ENCODE measurements at places on chromosomes 12 and 14.

GRCh38 chr14:63795532-63795931 lies 57.3 kb upstream of the SYNE2 start:
- DNase-seq = no peak

DNA sequence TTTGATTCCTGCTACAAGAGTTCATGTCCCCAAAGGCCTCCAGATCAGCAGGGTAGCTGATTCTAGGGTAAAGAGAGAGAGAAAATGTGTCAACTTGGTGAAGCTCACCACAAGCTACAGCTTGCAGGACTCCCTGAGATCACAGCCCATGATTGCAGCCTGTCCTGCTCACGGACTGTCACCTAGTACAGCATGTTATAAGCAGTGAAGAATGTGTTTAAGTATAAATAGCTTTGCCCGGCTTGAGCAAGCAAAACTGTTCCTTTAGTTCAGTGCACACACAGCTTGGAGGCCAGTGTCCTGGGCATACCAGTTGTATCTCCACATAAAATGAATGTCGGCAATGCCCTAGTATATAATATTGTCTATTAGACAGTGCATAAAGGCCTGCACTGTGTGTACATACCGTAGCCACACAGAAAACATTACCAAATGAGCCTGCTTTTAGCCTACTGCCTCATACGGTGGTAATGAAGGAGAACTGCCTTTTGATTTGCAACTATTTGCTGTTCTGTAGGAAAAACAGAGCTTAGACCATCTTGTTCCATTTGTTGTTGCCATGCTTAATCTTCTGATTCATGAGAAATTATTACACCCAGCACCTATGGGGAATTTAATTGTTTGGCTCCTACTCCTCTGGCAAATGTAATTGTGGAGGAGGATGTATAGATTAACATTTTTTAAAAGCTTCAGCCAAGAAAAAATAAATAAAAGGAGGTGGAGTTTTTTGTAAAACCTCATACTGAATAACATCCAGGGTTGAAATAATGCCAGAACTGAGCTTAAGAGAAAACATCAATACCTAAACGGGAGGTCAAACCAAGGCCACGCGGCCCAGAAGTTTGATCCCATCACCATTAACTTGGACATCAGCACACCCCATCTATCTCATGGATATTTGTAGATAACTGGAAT lies 108.1 kb upstream of the G2E3 start:
- DNase-seq = no peak

DNA sequence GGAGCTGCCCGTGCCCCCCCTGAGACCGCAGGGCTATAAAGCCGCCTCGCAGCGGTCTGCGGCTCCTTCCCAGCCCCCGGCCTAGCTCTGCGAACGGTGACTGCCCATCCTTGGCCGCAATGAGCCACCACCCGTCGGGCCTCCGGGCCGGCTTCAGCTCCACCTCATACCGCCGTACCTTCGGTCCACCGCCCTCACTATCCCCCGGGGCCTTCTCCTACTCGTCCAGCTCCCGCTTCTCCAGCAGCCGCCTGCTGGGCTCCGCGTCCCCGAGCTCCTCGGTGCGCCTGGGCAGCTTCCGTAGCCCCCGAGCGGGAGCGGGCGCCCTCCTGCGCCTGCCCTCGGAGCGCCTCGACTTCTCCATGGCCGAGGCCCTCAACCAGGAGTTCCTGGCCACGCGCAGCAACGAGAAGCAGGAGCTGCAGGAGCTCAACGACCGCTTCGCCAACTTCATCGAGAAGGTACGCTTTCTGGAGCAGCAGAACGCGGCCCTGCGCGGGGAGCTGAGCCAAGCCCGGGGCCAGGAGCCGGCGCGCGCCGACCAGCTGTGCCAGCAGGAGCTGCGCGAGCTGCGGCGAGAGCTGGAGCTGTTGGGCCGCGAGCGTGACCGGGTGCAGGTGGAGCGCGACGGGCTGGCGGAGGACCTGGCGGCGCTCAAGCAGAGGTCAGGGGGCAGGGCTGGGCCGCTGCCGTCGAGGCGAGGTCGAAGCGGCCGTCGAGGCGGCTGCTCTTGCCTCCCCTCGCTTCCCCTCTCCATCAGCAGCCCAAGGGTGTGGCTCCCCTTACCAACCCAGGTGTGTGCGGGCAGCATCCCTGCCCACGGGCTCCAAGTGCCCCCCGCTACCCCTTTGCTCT lies at the start of gene PRPH:
TSS of gene PRPH (plus strand) at position 66 of the 855 bp plus-strand sequence. CDS start at position 120, 54 bp downstream.
- DNase-seq = no peak

- DNase-seq = no peak
Observed at GRCh38 chr12:64001439-64001838, 156.9 kb downstream of the SRGAP1 start.

DNA sequence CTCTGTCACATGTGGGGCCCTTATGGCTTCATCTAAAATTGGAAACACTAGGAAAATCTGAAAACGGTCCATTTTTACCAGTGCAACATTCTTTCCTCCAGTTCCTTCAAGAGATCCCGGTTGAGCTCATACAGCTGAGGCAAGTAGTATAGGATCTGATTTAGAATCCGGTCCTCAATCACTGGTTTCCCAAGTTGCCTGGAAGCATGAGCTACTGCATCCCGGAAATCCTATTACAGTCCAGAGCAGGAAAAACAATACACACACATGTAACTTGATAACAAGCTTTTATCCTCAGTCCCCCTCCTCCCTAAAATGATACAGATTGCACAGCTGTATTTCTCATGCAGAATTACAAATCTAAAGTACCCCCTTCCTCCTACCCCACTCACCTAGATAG lies 67.9 kb upstream of the NR2C1 start:
- DNase-seq = no peak

DNA sequence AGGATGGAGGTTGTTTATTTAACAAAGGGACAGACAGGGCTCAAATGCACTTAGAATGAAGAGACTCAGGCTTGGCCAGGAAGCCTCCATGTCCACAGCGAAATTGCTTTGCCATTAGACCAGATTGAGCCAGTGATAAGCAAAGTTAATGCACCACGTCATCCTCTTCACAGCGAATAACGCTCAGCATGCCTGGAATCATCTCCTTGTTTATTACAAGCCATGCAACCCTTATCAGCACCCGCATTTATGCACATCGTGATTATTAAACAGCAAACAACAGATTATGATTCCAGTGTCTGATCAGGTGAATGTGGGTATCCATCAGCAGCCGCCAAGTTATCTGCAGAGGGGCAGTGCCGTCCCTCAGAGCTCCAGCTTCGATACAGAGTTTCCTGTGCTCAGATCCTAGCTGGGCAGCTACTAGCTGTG lies 175.0 kb upstream of the TMEM132C start:
- DNase-seq = no peak

GRCh38 chr14:90999299-90999698 lies 61.1 kb downstream of the RPS6KA5 start:
- DNase-seq = no peak

DNA sequence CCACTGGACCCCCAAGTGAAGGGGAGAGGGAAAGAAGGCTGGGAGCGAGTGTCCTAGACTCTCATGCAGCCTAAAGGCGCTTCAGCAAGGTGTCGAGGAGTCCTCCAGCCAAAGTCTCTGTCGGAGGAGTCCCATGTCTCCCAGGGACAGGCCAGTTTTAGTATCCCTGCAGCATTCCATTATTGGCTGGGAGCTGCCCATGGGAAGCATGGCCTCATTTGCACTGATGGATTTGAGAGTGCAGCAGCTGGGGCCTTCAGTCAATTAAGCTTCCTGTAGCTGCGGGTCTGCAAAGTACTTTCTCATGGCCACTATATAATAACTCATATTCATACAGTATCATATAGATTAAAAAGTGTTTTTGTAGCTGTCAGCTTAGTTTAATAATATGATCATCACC lies 12.4 kb upstream of the RPH3A start:
- no peak for DNase-seq

GRCh38 chr12:114686426-114686772 lies 2.4 kb upstream of the TBX3 start:
- DNase-seq = no peak

- DNase-seq = no peak
Observed at GRCh38 chr14:49905989-49906388, 13.1 kb downstream of the ARF6 start.

DNA sequence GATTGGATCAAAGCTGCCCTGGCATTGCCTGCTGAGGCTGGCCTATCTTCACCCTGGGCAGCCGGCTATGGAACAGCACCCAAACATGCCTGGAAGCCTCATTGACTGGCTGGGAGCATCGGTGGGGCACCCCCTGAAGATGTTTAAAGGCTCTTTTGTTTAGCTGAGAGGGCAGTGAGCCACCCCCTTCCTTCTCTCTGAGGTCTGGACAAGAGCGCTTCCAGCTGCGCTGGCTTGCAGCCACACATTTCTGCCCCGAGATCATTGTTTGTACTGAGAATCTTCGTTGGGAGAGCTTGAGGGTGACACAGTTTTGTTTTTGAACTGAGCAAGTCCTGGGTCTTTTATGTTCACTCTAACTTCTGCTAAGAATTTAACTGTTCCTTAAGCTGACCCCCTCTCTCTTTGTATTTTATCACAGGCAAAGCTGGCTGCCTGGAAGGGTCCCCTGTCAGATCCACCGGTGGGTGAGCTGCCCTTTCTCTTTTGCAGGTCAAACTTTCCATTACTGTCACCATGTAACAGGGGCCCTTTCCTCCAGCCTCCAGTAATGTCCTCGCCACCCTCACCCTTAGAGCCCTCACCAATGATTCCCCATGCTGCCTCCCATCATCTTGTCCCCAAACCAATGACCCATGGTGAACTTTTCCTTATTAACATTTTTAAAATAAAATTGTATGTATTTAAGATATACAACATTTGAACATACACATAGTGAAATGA lies 212.2 kb downstream of the KIF26A start:
- DNase-seq = no peak

- no peak for DNase-seq
Observed at GRCh38 chr12:108930155-108930554, 50.3 kb downstream of the DAO start.

- DNase-seq = no peak
Observed at GRCh38 chr14:96858643-96859042, 61.5 kb downstream of the VRK1 start.

DNA sequence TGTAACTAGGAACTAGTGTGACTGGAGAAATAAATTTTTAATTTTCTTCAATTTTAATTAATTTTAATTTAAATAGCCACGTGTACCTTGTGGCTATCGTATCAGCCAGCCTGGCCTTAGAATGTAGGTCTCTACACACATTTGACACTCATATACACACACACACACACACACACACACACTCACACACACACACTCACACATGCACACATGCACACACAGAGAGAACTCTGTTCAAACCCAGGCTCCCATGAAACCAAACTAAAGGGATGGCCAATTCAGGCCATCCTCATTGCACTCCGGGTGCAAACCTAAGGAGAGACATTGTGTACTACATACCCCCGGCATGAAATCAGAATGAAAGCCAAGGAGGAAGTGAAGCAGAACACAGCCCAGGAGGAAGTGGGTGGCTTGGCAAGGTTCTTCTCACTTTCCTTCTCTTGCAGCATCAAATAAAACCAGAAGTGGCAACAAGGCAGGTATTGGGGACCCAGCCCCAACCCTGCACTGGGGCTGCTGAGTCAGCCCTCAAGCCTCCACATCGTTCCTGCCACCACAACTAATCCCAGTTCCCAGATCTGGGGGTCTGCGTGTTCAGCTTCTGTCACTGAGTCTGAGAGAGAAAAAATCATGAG lies 26.2 kb upstream of the CHPT1 start:
- peak; percentile 64 for DNase-seq

DNA sequence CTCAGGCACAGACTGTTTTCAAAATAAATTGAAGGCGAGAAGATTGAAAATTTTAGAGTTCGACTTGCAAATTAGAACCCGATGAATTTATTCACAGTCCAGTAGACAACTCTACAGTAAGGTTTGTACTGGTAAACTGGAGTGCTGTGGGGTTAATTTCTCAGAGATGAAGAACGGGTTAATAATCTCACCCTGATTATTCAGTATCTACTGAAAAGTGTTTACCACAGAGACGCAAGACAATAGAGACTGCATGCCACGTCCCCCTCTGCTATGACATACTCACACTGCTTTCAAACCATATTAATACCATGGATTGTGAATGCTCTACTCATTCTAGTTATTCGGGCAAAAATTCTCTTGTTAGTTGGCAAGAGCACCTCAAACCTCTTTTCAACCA lies 36.1 kb downstream of the CFL2 start:
- DNase-seq = no peak

GRCh38 chr12:49706351-49707127 lies 666 bp downstream of the FMNL3 start:
- DNase-seq = peak; percentile 40

GRCh38 chr12:84807249-84807648 lies 105.3 kb downstream of the SLC6A15 start:
- no peak for DNase-seq

- DNase-seq = no peak
Observed at GRCh38 chr12:96294831-96295230, 100.7 kb downstream of the ELK3 start.

- DNase-seq = no peak
Observed at GRCh38 chr12:108319277-108320234, 19.6 kb downstream of the CMKLR1 start.

DNA sequence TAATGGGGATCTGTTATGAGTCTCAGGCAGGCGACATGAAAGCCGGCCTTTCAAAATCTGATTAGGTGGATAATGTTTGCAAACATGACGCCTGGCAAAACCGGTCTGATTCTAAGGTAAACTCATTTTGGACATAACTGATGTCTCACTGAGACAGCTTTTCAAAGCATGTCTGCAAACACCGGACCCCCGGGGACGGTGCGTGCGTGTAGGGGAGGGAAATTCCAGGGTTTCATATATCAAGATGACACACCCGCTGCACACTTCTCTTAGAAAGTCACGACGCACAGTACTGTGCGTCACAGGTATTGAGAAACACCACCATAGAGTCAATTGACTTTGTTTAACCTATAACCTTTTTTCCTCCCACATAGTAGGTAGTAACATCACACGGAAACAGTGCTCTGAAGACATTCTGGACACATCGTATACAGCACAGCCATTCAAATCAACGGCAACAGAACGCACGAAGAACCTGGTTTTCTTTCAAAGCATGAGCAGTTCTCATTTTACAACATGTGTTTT lies 43.9 kb upstream of the TESC start:
- no peak for DNase-seq

DNA sequence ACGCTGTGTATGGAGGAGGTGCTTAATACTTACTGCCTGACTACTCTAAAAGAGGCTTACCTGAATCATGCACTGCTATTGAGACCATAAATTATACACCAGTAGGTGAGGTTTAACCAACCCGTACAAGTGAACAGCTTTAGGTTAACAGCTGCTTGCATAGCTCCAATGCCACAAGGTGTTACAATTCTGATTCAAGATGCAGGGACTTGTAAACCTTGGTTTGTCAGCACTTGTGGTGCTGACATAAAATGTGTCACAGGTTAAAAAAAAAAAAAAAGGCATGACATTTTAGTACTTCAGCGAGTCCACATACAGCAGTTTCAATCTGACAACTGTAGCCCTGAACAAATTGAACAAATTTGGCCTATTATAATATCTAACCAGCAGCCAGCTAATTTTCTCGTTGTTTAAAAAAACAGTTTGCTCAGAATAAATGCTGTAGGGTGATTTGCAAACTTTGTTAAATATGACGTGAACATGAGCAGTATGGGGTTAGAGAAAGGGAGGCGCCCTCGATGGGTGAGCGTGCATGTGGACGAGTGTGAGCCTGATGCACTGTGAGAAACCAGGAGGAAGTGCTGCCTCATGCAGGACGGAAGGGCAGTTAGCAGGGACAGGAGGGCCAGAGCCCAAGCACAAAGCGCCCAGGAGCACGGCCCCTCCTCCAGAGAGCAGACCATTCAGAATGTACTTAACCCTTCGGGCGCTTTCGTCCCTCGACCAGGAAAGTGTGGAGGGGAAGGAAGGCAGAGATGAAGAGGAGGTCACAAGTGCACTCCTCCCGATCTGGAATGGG lies 44.7 kb downstream of the TCHP start:
- DNase-seq = no peak

GRCh38 chr12:89593233-89593632 lies 67.4 kb upstream of the POC1B start:
- DNase-seq = no peak
